NCI-H187 treated with DMSO at 0.1 percent for 48 hours (cell line): ENCODE measurements at places on chromosomes 3 and 15.

DNA sequence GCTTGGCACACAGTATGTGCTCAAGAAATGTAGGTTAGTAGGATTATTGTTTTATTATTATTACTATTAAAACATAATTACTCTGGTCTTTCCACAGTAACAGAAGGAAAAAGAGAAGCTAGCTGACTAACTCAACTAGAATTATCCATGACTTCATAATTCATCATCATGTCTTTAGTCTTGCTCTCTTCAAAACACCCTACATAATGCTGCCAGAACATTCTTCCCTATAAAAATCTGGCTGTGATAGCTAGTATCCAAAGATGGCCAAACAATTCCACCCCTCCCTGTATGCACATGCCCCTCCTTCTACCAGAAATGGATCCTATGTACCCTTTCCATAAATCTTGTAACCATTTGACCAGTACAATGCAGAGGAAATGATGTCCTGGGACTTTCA is 48.8 kb upstream of the SRGAP3 start:
- no peak for DNase-seq

DNA sequence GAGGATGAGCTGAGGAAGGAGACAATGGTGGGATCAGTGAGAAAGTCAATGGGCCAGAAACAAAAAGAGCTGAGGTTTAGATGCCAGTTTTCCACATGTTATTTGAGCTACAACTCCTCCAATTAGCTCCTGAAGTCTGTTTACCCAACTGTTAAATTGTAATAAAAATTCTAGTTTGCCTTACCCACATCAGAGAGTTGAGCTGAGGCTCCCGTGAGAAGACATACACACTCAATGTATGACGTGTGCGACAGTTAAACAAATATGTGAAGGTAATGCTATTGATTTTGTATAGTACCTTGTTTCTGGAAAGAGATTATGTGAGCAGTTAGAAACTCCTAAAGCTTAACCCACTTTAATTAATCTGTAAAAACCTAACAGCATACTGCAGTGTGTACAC is 318.1 kb upstream of the GRM7 start:
- DNase-seq, result no peak

DNA sequence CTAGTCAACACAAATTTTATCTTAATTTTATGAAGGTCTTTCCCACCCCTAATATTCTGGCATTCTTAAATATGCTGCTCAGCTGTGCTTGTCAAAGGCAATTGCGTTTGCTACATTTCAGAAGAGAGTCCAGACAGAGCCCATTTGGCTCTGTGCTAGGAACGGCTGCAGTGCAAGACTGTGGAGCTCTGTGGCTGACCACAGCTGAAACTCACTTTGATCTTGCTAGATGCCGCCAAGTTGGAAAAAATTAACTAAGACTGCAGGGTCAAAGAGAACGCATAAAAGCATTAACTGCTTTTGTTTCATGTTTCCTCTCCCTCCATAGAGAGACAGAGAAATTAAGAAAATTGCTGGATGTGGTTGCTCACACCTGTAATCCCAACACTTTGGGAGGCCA is 7.6 kb upstream of the PPP1R2 start:
- no peak for DNase-seq

- no peak for DNase-seq
These were observed 14.1 kb upstream of the HRH1 start for GRCh38 chr3:11140030-11140712.

GRCh38 chr3:177860184-177860583 is 662.9 kb upstream of the TBL1XR1 start:
- no peak for DNase-seq

DNA sequence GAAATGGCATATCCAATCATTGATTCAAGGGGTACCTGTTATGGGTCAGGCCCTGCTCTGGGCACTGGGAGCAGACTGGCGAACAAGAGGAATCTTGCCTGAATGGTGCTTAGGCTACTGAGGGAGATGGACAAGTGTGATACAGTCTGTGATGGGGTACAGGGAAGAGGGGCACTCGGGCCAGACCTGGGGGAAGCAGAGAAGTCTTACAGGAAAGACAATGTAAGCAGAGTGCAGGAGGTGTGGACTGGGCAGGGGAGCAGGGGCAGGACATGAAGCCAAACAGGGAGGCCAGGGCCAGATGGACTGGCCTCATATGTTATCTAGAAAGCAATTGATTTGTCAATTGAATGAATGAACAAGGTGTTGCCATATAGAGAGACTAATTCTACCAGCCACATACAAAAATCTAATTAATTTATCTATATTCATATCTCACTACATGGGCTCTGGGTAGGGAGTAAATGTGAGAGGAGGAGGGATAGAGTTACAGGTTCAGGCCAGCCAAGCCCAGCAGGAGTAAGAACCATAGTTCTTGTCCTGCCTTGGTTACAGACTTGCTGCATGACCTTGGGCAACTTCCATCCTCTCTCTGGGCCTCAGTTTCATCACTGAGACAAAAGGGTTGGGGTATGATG is 3.6 kb upstream of the IGDCC4 start:
- DNase-seq, result no peak

DNA sequence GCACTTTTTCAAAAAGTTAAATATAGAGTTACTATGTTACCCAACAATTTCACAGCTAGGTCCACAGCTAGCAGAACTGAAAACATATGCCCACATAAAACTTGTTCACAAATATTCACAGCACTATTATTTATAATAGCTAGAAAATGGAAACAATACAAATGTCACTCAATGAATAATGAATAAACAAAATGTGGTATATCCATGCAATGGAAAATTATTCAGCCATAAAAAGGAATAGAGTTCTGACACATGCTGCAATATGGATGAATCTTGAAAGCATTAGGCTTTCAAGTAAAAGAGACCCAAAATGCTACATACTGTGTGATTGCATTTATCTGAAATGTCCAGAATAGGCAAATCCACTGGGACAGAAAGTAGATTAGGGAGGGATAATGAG is 111.9 kb downstream of the MECOM start:
- DNase-seq, result no peak

DNA sequence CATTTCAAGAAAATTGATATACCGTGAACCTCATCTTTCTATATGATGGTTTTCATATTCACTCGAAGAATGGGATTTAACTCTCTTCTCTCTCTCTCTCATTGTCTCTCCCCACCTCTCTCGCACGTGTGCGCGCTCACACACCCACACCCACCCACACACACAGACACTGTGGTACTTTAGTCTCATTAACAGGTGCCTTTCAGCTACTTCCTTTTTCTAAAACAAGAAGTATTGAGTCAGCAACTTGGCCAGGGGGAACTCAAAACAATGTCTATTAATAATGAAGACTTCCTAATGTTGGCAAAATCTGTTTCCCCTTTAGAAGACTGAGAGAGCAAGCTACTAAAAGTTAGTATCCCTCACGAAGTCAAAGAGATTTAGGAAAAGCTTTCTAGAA is 150.7 kb downstream of the TMCO5A start:
- DNase-seq, result no peak

GRCh38 chr15:23762026-23762425 is 74.9 kb upstream of the NDN start:
- DNase-seq, result no peak

- no peak for DNase-seq
These were observed 23.6 kb downstream of the NR2F2 start for GRCh38 chr15:96353930-96354730.

DNA sequence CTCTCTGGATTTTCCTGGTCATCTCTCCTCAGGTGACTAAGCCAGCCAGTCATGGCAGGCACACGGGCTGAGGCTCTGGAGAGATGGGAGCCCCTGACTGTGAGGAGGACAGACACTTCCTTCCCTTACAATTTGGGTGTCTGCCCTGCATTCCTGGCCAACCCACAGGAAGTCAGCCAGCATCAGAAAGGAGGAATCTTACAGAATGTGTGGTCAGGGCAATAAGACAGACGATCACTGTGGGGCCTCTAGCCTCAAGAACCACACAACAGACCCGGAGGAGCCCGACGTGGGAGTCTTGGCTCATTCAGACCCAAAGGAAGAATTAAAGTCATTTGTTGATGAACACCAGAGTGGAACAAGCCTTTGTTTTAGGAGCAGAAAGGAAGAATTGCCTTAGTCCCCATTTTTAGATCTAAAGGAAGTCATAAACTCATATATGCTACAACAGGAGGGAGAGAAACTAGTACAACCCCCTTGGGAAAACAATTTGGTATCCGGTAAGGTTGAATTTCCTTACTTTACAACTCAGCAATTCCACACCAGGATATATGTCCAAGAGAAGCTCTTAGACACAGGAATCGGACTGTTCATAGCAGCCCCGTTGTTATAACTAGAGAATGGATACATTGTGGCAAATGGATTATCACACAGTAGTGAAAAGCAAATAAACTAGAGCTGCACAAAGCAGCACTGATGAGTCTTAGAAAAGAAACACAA is 62.2 kb downstream of the ABTB1 start:
- no peak for DNase-seq

DNA sequence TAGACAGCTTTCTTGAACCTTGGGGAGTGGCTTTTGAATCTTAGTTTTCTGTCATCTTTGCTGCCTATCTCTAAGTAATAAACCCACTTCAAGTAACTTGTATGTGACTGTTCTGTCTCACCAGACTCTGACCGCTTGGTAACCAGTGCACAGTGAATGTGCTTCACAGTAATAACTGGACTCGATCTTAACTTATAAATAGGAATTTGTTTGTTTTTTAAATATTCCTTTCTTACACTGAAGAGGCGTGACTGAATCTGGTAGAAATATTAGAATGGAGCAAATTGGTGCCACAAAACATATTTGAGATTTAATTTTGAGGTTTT is 318.0 kb downstream of the GBE1 start:
- no peak for DNase-seq

GRCh38 chr15:52789601-52790168 is 451 bp downstream of the ONECUT1 start:
- no peak for DNase-seq

GRCh38 chr3:17258823-17259436 is 374.2 kb downstream of the PLCL2 start:
- no peak for DNase-seq

GRCh38 chr3:73656241-73656890 is 31.6 kb upstream of the PDZRN3 start:
- DNase-seq, result no peak

GRCh38 chr15:71455107-71455506 is 339.8 kb downstream of the THSD4 start:
- DNase-seq, result no peak

DNA sequence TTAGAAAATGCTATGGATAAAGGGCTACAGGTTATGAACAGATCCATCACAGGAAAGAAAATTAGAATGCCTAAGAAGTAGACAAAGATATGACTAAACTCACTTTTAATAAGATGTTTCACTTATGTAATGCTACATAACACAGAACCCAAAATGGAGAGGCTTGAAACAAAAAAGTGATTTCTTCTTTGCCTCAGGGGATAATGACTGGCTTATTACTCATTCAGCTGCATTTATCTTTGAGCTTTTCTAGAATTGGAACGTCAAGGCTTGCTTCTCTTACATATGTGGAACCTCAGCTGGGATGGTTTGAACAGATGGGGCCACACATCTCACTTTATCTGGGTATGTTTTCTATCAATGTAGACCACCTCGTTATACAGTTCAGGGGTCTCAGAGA is 120.6 kb upstream of the EPHA3 start:
- no peak for DNase-seq

DNA sequence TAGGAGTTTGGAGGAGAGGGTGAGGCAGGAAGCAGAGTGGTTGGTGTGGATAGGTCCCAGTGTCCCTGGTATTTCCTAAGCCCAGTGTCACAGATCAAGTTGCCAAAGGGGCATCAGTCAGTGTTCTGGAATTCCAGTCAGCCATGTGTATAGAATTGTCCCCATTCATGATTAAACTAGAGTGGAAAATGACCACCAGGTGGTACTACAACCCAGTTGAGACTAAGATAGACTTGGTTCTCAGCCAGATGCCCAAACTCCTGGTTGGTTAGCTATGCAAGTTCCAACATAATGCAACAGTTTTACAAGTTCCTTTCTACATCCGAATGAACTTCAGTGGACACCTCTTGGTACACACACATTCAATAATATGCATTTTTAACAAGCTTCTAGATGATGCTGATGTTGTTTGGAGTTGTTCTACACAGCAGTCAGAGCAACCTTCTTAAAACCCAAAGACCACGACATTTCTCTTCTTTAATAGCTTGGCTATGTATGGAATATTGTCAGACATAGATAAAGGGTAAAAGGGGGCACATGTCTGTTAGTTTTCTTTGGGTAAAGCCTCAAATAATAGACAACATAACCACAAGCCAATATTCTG is 8.4 kb upstream of the ATR start:
- no peak for DNase-seq

DNA sequence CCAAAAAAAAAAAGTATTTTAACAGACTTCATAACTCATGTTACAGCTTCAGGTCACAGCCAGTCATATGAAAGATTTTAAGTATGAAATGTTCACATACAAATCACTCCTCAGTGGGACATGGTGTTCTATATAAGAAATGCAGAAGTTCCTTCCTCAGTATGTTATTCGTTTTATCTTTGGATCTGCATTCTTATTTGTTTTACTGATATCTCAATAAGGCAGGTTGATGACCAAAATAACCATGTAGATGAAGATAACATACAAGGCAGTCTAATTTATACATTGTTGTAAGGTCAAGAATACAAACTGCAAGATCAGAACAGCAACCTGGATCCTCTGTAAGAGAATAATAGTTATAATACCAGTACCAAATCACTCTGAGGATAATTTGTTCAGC is 75.6 kb downstream of the CHAC1 start:
- no peak for DNase-seq

- DNase-seq, result no peak
These were observed 86.9 kb upstream of the UBE3A start for GRCh38 chr15:25525741-25526140.

GRCh38 chr3:118128886-118129285 is 905.8 kb downstream of the IGSF11 start:
- DNase-seq, result no peak
